ENCODE measurements at places on chromosomes 3 and 15.

DNA sequence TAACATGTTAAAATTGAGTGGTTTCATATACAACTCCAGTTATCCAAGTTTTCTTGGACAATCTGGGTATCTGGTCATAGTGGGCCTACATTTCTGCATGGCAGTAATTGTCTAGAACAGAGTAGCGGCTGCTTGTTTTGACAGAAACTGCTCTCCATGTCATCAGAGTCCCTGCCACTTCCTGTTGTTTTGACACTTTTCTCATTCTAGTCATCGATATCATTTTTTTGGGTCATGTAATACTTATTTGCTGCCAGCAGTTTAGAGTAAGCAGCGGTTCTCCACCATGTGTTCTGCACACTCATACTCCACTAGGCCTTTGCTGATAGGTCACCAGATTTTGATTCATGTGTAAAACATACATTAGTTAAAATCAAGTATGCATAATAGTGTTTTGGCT lies 81.5 kb downstream of the SLC25A26 start:
- no peak for DNase-seq

DNA sequence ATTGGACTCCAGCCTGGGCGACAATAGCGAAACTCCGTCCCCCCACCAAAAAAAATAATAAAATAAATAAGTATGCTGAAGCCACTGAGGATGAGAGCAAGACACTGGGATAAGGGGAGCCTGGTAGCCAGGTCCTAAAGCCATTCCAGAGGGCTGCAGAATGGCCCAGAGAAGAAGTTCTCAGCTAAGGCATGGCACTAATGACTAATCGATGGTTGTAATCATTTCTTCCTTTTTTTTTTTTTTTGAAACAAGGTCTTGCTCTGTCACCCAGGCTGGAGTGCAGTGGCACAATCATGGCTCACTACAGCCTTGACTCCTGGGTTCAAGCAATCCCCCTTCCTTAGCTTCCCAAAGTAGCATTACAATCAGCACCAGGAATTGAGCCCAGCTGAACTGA lies 25.6 kb upstream of the ZNF774 start:
- peak; percentile 67 for DNase-seq

- no peak for DNase-seq
These were observed 118.4 kb downstream of the ADCY5 start for GRCh38 chr3:123330441-123330991.

DNA sequence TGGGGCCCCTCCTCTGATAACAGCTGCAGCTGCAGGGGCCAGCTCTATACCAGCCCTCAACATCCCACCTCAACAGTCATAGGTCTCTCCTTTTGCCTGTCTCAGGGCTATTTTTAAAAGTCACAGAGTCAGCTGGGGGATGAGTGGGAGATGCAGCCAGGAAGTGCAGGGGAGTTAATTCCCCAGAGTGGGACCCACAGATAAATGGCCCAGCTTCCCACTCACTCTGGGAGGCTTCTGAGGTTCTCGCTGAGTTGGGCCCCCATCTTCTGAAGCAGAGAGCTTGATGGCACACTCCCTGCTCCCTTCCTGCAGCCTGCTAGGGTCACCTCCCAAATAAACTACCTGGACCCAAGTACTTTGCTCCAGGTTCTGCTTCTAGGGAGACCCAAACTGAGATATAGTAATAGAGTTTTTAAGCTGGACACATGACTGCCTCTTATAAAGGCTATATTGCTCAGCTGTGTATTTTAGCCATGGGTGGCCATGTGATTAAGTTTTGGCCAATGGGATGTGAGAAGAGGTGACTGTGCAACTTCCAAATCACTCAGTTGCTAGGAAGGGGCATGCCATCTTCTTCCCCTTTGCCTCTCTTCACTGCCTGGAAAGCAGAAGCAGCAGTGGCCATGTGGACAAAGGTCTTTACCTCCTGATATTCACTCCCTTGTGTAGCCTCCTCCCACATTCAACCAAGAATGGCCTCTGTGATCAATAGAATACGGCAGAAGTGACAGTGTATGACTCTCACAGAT lies 15.5 kb upstream of the VIPR1 start:
- DNase-seq, result peak; percentile 56

GRCh38 chr3:27638594-27638993 lies 83.5 kb downstream of the EOMES start:
- DNase-seq, result no peak

DNA sequence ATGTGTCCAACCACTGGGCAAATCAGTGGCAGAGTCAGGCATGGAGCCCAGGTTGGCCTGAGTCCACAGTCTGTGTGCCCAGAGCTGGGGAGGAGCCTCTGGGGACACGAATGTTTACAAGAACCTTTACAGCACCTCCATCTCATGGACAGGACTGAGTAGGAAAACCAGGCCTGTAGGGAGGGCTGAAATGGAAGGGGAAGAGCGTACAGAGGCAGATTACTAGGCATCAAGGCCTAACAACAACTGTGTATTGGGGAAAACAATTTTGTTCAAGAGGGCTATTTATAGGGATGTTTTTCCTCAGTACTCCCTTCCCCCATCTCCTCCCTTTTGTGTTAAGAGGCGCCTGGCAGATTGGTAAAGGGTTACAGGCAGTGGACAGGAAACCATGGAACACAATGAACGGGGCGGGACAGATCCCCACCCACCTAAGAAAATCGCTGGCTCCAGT lies 15.1 kb upstream of the ARHGAP31 start:
- no peak for DNase-seq

- DNase-seq, result no peak
These were observed 91.7 kb downstream of the CHSY1 start for GRCh38 chr15:101159936-101160815.

- DNase-seq, result no peak
These were observed 52.9 kb downstream of the LRTM1 start for GRCh38 chr3:54874816-54875556.

DNA sequence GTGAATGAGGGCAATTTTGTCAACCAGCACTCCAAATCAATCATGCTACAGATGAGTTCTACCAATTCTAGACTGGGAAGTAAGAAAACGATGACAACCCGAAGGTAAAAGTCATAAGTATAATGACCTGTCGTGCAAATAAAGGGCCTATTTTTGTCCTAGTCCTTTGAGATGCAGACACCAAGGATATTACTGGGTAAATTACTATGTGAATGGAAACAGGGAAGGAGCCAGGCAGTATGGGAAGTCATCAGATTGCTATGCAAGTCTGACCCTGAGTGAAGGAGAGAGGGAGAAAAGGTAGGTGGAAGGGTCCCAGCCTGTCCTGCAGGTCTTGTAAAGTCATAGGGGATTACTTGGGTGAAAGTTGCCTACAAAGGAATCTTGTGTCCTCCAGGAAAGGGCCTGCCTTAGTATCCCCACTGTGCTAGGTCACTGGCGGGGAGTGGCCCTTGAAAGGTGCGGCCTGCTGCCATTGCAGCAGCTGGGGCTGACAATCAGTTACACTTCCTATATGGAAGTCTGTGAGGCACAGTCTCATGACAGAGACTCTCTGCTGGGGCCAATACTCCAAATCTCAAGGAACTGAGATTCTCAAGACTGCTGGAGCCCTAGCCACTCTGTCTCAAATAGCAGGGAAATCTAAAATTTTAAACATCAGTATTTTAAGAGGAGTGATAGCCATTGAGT lies 149.9 kb upstream of the SLC2A2 start:
- DNase-seq, result no peak

- DNase-seq, result no peak
These were observed 912.4 kb upstream of the EPHA6 start for GRCh38 chr3:95901948-95902347.

- DNase-seq, result no peak
These were observed 89.4 kb downstream of the RFTN1 start for GRCh38 chr3:16423947-16424673.

DNA sequence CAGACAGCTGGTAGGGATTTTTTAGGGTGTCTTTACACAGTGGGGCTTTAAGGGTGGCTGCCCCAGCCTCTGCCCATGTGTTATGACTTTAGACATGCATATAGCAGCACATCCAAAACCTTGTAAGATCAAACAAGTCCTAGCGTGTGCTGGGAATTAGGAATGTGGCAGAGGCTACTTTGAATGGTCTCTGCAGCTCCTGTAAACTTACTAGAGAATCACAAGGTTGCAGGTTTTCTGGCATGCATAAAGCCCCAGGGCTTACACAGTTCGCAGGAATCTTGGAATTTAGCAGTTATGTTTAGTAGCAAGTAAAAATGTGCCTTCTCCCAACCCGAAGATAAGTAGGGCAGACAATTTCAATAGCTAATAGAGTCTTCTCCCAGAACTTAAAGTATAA lies 46.9 kb upstream of the COL6A6 start:
- no peak for DNase-seq

DNA sequence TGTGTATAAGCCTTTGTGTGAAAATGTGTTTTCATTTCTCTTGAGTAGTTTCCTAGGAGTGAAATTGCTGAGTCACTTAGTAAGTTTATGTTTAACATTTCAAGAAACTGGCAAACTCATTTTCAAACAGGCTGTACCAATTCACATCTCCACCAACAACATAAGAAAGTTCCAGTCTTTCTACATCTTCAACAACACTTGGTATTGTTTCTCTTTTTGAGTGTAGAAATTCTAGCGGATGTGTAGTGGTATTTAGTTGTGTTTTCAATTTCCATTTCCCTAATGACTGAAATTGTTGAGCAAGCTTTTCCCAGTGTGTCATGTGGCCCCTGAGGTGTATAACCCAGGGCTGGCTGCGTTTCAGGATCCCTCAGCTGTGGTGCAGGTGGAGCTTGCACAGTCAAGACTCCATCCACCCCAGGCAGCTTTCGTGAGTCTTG lies 258.5 kb downstream of the PDCD6IP start:
- DNase-seq, result peak; percentile 82

GRCh38 chr15:85482894-85483293 lies 102.5 kb downstream of the AKAP13 start:
- peak; percentile 47 for DNase-seq

DNA sequence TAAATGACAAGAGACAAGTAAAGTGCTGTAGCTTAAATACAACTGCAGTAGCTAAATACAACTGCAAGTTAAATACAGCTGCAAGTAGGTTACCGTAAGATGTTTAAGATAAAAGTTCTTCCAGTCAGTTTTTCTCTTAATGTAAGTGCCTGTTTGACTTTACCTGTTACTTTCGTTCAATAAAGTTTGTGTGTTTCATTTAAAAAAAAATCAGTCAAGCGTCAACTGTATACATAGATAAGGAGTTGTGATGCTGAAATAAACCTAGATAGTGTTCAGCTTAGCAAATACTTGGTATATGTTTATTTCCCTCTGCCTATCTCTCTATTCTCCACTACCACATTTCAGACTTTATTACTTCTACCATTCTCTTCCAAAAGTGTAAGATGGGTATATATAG lies 221.2 kb downstream of the NR2F2 start:
- no peak for DNase-seq

- no peak for DNase-seq
These were observed 50.2 kb downstream of the HERC2 start for GRCh38 chr15:28271697-28272260.

GRCh38 chr15:41919954-41920538 lies 26.2 kb upstream of the SPTBN5 start:
- no peak for DNase-seq

All from suppressor macrophage treated with lipopolysaccharide for 1 hour (primary cell).